ENCODE measurements at places on chromosomes 3 and 15.

DNA sequence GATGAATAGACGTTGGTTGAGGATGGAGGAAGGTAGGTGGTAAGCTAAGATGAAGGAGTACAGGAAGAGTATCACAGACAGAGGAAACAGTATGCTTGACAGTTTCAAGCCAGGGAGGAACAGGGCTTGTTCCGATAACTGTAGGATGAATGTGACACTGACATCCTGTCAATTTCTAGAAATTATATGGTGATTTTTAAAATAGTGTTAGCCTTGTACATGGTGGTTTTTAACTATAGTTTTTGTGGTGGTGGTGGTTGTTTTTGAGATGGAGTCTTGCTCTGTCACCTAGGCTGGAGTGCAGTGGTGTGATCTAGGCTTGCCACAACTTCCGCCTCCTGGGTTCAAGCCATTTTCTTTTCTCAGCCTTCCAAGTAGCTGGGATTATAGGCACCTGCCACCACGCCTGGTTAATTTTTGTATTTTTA lies 92.8 kb downstream of the FNDC3B start:
- DNase-seq = no peak

DNA sequence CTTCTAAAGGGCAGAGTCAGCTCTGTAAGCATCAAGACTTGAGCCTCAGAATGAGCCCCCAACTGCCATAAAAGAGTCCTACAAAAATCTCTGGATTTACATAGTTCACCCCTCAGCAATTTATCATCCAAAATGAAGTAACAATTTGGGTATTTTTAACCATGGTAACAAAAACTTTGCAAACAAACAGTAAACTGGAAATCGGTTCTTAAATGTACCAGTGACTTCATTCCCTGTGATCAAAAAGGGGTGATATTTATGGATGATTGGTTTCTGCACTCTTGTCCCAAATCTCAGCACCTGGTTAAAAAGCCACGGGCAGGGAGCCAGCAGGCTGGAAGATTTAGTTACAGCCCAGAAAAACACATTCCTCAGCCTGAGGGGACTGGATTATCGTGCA lies 73.6 kb downstream of the TFG start:
- DNase-seq = no peak

DNA sequence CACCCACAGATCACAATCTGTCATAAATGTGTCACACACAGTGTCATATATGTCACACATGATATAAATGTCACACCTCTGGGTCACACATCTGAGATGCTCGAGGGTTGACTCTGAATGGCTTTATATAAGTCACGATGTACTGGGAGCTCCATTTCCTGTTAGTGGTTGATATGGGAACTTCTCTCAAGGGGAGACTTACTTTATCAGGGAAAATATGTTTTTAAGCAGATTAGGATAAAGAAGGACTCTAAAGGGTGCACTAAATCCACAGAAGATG lies 83.9 kb upstream of the MEF2A start:
- no peak for DNase-seq

GRCh38 chr15:64738226-64739095 lies 36.9 kb downstream of the RBPMS2 start:
- no peak for DNase-seq

- no peak for DNase-seq
Observed at GRCh38 chr3:44915702-44916438, 41.5 kb downstream of the TGM4 start.

GRCh38 chr3:39050029-39050428 lies 1.7 kb downstream of the SCN11A start:
- DNase-seq = no peak

DNA sequence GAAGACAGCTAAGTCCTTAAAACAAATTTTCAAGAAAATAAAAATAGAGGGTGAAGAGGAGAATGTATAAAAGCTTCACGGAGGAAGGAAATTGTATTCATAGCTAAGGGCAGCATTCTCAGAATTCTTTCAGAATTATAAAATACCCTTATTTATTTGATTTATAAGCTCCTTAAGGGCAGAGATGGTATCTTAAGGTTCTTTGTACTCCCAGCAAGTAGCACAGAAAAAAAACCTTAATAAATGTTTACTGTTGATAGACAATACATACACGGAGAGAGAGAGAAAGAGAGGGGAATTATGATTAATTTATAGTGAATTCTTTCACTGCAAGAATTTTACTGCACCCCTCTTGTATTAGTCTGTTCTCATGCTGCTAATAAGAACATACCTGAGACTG lies 375.6 kb upstream of the CCDC54 start:
- DNase-seq = no peak

DNA sequence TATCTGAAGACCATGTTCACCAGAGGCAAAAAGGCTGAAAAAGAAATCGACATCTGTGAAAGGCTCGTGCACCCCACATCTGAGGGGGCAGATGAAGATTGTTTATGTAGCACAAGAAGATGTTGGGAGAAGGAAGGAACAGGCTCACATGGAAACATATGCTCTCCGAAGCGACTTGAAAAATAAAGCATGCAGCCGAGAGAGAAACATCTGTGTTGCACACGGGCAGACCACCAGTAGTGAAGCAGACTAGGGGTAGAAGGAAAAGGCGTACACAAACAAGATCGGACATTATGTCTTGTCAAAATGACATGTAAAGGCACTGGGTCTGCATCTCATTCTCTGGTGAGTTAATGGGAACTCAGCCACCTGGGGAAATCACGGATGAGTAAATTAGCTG lies 356.5 kb downstream of the ZIC4 start:
- no peak for DNase-seq

- DNase-seq = no peak
Observed at GRCh38 chr15:84889991-84890669, 5.7 kb downstream of the SLC28A1 start.

DNA sequence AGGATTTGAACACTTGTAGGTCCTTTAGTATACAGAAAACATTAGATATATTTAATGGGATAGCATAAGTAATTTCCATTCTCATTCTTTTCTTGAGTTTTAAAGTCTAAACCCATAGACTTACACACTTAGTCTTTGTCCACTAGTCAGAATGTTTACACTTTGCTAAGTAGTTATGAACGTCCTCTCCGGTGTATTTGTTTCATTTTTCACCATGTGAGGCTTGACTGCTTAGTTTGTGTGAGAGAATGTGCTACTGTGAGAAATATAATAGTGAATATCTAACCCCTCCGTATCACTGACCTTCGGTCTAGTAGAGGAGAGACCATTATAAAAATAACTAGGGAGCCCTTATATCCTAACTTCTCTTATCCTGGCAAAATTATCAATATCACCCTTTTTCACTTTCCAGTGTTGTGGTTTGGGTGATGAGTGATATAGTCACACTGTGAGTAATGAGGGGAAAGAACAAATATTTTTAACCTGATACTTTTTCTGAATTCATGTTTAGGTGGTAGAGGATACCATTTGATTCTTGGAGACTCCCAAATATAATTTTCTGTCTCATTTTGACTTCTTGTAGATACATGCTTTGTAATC lies 122.4 kb downstream of the UBE2E2 start:
- DNase-seq = no peak

DNA sequence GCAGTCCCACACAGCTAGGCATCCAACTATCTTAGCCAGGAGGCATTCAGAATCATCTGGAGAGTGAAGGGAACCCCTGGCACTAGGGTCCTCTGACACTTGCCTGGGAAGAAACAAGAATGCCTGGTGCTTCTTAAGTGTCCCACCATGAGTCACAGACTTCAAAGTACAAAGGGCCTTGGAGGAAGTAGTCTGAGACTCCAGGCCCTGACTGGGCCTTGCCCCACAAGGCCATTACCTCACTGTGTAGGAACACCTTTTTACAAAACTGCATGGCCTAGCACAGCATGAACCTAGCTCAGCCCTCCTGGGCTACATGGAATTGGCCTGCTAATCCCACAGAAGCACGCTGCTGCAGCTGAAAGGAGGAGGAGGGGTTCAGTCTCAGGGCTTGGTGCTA lies 104.5 kb upstream of the SLCO2A1 start:
- no peak for DNase-seq

- DNase-seq = no peak
Observed at GRCh38 chr3:66812136-66812535, 186.0 kb upstream of the KBTBD8 start.

DNA sequence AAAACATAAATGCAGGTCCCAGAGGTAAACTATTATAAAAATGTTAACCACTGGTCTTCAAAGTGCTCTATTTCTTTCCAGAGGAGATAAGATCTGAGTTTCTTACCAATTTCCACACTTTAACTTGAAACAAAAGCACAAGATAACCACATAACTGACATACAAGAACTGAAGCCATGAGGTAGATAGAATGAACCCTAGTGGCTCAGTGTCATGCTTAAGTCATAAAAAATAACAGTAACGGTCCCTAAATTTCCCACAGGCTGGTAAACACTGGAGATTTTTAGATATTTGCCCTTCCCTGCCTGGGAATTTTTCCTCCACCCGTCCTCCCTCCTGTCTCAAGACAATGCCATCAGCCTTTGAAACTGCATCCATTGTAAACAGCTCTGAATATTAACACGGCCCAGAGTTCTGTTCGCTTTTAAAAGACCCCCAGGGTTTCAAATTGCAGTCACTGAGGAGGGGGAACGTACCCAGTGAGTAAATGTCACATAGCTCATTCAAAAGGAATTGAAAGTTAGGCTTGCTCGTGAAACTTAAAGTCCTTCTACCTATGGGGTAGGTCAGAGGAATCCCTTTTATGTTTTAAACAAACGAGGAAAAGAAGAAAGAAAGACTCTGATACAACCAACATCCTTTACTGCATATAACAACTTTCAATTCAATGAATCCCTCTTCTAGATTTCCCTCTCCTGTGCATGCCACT lies 5.7 kb downstream of the LRIG1 start:
- DNase-seq = no peak

GRCh38 chr3:187264911-187265310 lies 26.6 kb downstream of the MASP1 start:
- no peak for DNase-seq

GRCh38 chr3:174303907-174304560 lies 555.1 kb upstream of the NAALADL2 start:
- no peak for DNase-seq

DNA sequence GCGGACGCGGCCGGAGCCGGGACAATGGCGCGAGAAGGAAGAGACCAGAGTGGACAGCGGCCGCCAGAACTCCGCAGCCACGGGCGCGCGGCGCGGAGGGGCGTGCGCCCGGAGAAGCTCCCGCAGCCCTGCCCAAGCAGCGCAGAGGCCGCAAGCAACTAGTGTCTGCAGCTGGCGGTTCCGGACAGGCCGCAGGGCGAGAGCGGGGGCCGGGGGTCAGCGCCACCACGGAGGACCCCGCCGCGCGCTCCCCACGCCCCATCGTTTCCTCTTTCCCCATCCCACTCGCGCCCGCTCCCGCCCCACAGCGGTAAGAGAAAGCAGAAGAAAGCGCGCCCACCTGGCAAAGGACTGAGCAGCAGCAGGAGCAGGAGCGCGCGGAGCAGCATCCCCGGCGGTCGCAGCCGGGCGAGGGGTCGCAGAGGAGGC lies 440 bp downstream of the PRTG start:
- DNase-seq = no peak

DNA sequence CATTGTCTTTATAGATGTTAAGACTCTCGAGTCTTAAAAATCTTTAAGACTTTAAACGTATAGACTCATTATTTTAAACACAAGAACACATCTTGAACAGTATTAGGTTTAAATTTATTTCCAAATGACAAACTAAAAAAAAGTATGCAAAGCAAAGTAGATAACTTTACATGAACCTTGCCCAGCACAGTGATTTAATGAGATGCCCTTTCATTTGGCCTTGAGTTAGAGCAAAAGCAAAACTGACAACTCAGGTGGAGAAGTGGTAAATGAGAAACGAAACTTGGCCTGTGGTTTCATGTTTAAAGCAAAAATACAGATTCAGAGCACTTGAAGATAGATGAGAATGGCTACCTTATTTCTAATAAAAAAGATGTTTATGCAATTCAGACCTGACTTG lies 8.6 kb downstream of the GPR15 start:
- no peak for DNase-seq

DNA sequence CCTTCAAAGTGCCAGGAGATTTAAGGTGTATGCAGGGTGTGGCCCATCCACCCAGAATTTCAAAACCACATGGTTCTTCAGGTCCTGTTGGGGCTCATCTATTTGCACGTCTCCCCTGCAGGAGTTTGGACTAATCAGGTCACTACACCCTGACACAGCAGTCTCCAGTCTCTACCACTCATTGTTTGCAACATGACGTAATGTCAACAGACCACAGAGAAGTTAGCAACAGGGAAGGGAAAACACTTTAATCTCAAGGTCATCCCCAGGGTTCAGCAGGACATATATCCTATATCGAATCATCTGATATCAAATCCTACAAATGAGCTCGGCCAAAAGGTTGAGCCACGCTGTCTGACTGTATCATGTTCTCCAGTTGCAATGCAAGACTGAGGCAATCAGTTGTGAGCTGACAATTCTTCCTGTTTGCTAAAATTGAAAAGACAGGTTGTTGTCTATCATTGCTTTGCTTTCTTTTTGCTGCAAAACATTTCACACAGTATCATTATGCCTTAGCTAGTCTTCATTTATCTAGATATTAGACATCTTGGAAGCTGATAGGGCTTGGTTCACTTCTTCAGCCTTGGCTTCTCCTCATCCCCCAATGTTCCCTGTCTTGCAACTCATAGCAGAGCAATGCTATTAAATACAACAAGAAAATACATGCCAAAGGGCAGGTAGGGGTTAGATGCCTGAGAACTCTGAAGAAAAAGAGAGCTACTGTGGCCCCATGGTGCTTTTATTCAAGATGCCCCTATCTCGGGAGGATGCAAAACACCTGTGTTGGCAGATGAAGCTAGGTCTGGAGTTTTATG lies 13.4 kb upstream of the LEKR1 start:
- DNase-seq = no peak

DNA sequence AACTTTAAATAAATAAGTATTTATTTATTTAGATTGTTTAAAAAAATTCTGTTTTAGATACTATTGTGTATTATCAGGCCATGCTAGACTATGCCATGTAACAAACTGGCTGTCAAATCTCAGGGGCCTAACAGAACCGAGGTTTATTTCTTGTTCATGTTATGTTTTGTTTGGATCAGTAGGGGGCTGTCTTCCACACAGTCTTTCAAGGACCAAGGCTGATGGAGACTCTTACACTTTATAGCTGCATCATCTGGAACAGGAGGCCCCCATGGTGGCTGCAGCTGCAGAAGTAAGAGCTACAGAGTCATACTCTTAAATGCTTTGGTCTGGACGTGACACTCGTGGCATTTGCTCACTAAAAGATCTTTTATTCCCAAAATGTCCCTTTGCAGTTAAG lies 33.0 kb upstream of the ARL14 start:
- no peak for DNase-seq

DNA sequence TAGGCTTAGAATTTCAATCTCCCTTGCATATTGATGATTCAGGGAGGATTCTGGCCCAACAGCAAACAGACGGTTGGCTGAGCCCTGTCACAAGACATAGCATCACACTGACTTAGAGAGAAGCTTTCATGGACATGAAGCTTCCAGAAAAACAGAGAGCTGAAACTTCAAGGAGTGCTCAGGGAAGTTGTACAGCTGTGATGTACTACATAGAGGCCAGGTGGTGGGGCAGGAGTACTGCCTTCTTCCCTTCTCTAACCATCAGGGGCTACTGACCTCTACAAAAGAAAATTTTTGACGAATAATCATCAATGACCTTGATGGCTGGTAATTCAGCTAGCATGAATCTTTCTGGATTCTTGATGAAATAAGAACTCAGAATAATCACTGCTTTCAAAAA lies 378.5 kb downstream of the ERC2 start:
- no peak for DNase-seq
